ENCODE measurements at places on chromosomes 3 and 15.

GRCh38 chr3:14231998-14232501 is 53.4 kb downstream of the LSM3 start:
- no peak for DNase-seq

- DNase-seq, result peak; percentile 29
These were observed 7.2 kb downstream of the LIPC start for GRCh38 chr15:58438956-58439355.

- no peak for DNase-seq
These were observed 21.0 kb upstream of the DPH6 start for GRCh38 chr15:35566991-35567390.

DNA sequence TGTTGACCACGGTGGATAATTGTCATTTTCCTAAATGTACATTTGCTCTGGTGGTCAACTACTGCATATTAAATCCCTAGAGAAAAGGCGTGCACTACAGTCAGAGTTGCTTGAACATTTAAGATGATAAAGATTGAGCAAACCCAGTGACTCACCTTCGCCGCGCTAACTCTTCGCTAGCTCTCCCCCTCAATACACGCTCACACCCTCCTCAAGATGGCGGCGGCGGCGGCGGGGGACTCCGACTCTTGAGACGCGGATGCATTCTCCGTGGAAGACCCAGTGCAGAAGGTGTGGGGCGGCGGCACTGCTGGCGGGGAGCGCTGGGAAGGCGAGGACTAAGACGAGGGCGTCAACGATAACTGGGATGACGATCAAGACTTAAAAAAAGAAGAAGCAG is 79.8 kb upstream of the PFN2 start:
- DNase-seq, result no peak

DNA sequence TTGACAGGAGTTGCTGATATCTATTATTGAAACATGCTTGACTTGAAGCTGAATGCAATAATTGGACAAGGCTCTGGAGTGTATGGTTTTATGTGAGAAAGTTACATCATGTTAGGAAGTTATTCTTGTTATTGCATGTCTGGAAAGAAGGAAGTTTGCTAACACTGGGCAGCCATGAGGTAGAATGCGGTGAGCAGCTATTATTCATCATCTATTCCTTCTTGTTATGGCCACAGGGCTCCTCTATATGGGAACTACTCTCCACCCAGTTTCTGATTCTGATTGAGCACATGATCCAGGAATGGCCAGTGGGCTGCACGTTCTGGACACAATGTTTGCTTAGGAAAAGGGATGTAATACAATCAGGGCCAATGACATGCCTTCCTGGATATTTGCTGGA is 37.8 kb upstream of the SCN5A start:
- DNase-seq, result no peak

DNA sequence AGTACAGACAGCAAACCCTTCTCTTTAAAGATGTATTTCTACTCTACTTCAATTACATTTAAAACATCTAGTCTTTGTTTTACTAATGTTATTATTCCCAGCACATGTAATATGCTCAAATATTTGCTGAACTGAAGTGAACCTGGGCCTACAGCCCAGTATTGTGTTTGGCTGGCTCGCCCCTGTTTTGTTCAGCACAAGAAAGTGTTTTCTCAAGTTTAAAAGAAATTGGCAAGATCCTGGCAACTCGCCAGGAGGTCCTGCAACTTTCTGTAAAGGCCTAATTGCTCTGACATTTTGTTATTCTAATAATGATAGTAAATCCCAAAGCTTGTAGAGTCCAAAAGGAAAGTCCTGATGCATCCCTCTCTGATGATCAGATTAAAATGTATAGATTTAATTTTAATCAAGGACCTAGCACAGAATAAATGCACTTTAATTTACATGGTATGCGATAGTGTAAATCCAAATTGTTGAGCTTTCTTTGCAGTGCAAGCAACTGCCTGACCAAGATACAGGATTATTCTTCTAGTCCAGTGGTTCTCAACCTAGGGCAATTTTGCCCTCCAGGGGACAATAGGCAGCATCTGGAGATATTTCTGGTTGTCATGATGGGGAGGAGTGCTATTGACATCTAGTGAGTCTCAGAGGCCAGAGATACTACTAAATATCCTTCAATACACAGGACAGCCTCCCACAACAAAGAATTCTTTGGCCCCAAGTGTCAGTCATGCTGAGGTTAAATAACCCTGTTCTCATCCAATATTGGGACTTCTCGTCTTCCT is 35.7 kb upstream of the TMOD3 start:
- no peak for DNase-seq

GRCh38 chr3:49901366-49902339 is 2.0 kb downstream of the MST1R start:
- DNase-seq, result no peak

DNA sequence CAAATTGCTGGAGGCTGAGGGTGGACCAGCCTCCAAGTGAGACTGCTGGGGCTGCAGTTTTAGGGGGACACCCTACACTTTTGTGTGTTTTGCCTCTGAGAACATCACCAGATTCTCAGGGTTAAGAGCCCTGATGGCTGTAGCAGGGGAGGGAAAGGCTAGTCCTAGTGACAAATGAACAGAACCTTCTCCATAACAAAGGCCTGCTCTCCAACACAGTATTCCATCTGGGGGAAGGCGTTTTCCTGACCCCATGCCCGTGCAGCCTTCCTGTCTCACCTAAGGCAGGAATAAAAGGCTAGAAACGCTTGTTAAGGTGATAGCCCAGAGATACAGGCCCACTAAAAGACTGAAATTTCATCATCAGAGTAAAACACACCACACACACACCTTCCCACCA is 50.2 kb upstream of the NSMCE3 start:
- no peak for DNase-seq

GRCh38 chr15:56919031-56919608 is 676 bp downstream of the TCF12 start:
- DNase-seq, result peak; percentile 61

GRCh38 chr3:18544146-18544545 is 119.0 kb upstream of the SATB1 start:
- DNase-seq, result no peak

DNA sequence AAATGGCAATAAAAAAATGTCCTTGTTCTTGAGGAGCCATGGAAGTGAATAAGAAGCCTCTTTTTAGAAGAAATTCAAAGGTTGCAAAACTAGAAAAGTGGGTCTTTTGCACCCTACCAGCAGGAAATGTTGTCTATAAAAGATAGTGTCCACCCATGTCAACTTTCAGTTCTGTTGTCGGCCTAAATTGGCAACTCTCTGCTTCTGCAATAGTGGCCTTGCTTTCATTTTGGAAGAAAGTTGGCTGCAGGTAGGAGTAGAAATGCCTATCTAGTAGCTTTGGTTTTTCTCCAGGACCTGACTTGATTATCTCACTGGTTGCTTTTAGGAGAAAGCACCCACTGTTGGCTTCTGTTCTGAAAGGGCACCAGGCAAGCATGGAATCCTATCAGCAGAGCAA is 85.4 kb downstream of the TMEM108 start:
- DNase-seq, result no peak

- DNase-seq, result no peak
These were observed 8.4 kb downstream of the SEMA5B start for GRCh38 chr3:123019161-123019560.

DNA sequence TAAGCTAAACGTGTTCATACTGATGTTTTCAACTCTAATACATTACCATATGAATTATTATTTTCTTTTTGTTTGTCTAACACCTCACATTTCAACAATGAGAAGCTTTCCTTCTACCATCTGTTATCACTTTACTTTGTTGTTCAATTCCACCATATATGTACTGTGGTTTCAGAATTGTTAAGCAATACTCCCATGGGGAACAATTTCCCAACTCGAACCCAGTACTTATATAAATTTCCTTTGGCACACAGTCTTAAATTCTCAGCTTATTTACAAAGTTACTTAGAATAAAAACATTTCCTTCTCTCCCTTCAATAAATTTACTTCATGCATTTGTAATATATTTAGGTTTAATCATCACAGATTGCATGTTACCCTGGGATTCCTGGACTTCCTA is 1764.4 kb downstream of the OTOL1 start:
- no peak for DNase-seq

- DNase-seq, result no peak
These were observed 1009.8 kb downstream of the TUSC7 start for GRCh38 chr3:117719316-117719926.

DNA sequence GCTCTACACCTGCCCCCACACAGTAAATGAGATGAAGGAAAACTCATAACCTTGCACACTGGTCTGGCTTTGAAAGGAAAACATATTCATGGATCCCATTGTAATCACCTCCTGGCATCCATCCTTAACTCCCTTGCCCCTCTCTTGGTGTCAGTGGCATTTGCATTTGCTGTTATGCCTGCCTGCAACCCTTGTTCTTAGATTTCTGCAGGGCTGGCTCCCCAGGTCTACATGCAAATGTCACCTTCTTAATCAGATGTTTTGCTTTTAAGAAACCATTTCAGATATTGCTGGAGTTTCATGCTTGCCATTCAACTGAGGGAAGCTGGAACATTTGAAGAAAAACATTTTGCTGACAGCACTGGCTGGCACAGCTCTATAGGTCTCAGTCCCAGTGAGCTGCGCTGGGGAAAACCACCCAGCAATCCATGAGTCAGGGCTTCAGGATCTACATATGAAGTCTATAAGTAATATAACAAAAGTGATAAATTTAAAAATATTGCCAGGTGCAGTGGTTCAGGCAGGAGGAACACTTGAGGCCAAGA is 19.1 kb downstream of the LRRC2 start:
- no peak for DNase-seq

GRCh38 chr15:40340038-40340739 is 550 bp downstream of the CCDC9B start:
- no peak for DNase-seq

DNA sequence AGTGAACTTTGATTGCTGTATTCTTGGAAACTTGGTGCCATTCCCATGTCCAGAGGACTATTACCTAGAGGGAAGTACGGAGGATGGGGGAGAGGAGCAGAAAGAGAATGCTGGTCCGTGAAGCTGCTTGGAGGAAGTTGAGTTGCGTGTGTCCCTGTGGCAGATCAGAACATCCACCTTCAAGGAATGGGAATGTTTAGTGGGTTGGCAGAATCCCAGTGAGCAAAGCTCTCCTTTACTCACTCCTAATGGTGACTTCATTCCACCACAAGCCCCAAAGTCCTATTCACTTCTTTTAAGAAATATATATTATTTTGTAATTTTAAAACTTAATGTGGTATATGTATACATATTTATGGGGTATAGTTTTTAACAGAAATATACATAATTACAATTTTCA is 247.8 kb upstream of the FEZF2 start:
- DNase-seq, result no peak

DNA sequence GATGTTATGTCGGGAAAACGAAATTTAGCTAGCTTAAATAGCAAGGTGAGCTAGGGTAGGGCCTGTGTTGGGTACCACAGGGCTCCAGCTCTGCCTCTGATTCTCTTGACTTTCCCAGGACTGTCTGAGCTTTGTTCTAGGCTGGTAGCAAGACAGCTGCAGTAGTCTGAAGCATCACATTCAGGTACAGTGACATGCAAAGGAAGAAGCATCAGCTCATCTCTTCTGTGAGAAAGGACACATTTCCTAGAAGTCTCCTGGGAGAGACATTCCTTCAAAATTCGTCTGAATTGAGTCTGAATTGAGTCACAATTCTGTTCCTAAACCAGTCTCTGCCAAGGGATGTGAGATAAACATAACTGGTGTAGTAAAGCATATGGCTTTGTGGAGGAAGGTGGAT is 8.5 kb upstream of the UBXN7 start:
- no peak for DNase-seq

DNA sequence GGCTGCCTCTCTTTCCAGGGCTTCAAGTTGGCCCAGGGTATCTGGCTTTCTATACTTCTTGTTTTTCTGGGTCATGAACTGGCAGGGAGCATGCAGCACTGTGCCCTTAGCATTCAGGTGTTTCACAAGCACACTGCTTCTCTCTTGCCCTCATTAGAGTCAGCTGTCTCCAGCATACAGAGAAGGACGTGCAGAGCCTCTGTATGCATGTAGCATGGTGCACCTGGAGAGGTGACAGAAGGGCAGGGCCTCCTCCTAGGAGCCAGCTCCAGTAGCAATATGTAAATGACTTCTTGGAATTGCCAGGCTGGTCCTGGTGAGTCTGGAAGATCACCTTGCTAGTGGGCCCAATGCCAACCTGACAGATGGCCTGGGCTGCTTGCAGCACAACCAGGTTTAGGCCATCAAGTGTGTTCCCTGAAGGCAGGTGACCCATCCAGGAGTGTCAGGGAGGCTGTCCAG is 44.8 kb upstream of the ATP2C1 start:
- DNase-seq, result no peak

GRCh38 chr15:101434032-101434920 is 55.2 kb downstream of the PCSK6 start:
- no peak for DNase-seq

DNA sequence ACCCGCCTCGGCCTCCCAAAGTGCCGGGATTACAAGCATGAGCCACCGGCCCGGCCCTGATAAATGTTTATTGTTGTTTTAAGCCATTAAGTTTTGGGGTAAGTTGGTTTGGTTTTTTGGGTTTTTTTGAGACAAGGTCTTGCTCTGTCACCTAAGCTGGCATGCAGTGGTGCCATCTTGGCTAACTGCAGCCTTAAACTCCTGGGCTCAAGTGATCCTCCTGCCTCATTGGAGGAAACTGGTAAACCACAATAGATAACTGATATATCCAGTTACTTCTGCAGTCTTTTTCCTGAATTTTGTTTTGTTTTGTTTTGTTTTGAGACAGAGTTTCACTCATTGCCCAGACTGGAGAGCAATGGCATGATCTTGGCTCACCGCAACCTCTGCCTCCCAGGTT is 4.2 kb downstream of the SLC25A20 start:
- no peak for DNase-seq

DNA sequence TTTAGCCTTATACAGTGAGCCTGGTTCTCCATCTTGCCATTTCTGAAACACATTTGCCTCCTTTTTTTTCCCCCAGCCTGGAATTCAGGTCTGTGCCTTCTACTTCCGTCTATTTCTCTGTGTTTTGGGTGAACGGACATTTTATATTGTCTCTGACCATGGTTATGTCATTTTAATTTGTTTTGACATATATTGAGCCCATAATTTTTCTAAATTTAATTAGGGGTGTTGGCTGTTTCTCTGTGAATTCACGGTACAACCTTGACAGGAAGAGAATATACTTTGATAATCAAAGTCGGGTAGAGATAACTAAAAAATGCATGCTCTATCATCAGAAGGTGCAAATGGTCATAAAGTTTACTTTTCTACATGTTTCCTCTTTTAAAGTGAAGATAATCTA is 361.4 kb downstream of the VGLL3 start:
- no peak for DNase-seq

GRCh38 chr15:45523166-45523460 is 558 bp upstream of the SLC30A4 start:
- DNase-seq, result no peak

DNA sequence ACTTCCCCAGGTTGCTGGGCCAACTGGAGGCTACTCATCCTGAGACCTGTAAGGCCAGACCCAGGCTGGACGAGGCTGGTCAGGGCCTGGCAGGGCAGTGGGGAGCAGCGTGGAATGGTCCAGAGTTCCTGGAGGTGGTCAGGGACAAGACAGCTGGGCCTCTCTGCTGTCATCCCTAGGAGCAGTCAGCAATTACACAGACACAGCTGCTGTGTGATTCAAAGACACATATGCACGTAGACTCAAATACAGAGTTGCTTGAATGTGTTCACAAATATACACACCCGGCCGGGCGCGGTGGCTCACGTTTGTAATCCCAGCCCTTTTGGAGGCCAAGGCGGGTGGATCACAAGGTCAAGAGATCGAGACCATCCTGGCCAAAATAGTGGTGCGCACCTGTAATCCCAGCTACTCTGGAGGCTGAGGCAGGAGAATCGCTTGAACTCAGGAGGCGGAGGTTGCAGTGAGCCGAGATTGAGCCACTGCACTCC is 1.5 kb upstream of the CD276 start:
- DNase-seq, result no peak

Data from stimulated activated CD4-positive, alpha-beta T cell treated with anti-CD3 and anti-CD28 coated beads, Interleukin-2, amount 100 ng/mL, for 24 hours (primary cell).